Activated CD8-positive, alpha-beta memory T cell treated with anti-CD3 and anti-CD28 coated beads for 1 hour (primary cell): ENCODE measurements at places on chromosomes 5 and 9.

GRCh38 chr9:128317629-128318028 is 4.6 kb downstream of the TRUB2 start:
- DNase-seq = no peak

DNA sequence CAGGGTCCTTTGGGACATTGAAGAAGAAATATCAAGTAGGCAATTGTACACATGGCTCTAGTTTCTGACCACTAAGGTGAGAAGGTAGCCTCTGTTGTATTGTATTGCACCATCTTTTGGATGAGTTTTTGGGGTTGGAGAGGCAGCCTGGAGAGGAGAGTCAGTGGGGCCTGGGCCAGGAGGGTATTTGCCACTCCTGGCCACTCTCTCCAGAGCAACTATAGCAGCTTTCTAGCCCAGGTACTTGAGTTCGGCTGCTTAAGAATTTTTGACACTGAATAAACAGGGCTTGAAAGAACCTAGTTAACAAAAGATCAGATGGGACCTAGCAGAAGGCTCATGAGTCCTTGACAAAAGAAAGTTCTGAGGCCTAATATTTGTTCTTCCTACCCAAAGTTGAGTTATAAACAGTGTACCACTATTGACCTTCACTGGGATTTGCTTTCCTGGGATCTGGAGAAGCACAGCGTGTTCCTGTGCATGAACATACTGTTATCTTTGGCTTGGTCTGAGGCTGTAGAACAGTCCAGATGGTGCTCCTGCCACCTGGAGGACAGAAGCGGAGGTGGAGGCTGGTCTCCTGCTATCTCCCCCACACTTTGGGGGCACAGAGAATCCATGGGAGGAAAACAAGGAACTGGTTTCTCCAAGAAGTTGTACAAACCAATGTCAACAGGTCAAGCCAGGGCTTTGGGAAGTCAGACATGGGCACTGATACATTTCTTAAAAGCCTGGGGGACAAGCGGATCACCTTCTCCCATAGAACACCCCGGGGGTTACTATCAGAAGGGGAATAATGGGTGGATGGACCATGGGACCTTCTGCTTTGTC is 110.4 kb upstream of the LIFR start:
- DNase-seq = no peak

DNA sequence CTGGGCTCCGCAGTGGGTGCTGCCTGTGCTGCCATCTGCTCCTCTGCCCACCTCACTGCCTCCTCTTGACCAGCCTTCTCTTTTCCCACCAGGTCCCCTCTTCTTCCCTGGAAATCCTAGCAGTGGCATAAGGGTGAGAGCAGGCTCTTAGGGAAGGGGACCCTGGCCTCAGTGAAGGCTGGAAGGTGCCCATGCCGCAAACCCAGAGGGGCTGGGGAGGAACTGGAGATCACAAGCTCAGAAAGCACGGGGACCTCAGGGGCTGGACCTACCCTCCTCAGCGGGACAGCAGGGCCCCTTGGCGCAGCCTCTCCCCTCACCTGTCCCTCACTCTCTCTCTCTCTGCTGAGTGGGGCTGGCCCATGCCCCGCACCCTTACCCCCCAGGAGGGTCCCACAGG is 144.4 kb upstream of the IRX2 start:
- DNase-seq = no peak

- DNase-seq = no peak
Measured at GRCh38 chr5:151475388-151475787, 28.0 kb downstream of the SLC36A1 start.

GRCh38 chr9:121074370-121075250 is at the start of gene CNTRL:
TSS of gene CNTRL (plus strand) at chr9:121074955. CDS start at chr9:121088327, 13,372 bp downstream.
- DNase-seq = peak; percentile 71

DNA sequence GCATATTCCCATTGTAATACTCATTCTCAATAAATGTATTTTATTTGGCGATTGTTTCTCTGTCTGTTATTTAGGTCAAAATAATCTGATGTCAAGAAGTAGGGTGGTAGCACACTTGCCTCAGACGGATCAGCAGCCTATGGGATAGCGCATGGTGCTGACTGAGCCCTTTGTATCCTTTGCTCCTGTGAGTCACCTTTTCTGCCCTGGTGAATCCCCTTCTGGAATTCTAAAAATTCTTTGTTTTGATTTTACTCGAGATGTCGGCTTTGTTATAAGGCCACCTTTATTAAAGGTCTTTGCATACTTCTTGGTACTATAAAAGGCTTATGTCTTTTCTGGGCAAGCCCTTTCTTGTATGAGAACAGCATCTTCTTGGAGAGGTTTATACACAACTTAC is 1187.8 kb downstream of the CDH9 start:
- no peak for DNase-seq

DNA sequence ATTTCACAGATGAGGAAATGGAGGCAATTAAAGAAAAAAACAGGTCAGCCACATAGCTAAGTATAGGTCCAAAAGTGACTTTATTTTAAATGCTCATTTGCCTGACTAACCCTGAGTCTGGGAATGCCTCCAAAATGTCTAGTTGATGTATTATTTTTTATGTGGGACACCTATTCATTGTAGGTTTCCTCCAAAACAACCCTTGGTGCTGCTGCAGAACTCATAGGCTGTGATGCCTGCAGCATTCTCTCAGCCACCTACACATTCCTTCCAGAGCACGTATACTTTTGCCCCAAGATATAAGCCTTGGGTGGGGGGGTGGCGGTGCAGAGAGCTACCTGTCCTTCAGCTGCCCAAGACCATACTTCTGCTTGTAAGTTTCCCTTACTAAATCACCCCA is 77.4 kb downstream of the MSX2 start:
- DNase-seq = no peak

- no peak for DNase-seq
Measured at GRCh38 chr5:173507171-173507570, 109.3 kb downstream of the BOD1 start.

- DNase-seq = no peak
Measured at GRCh38 chr5:14714706-14715105, 50.2 kb downstream of the OTULIN start.

DNA sequence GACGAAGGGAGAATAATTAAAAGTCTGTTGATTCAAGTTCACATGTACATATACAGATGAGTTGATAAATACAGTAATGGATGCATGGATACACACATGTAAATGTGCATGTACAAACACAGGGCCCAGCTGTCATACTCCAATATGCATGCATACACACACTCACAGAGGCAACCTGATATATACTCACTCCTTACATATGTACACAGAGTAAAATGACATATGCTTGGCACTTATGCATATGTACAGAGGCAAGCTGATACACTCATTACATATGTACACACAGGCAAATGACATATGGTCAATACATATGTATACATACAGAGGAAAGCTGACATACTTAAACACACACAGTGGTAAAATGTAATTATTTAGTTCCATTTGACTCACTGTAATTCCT is 7.2 kb upstream of the TMEFF1 start:
- DNase-seq = no peak

GRCh38 chr9:88789785-88790184 is 201.5 kb upstream of the S1PR3 start:
- no peak for DNase-seq

- DNase-seq = no peak
Measured at GRCh38 chr9:81953096-81953495, 9.8 kb downstream of the SPATA31D3 start.

DNA sequence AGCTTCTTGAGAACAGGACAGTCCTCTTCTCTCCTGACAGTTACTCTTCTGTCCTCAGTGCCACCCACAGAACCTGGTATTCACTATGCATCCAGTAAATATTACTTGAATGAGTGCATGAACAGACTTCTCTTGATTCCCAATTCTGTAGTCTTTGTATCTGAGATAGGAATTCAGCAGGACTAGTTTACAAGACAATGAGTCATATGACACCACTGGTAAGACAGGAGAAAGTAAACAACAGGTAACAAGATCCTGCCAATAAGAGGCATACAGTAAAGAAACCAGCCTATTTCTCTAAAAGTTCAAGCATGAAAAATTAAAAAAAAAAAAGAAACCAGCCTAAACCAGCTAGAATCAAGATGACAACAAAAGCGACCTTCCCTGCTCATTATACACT is 6.2 kb downstream of the ZNF883 start:
- no peak for DNase-seq

DNA sequence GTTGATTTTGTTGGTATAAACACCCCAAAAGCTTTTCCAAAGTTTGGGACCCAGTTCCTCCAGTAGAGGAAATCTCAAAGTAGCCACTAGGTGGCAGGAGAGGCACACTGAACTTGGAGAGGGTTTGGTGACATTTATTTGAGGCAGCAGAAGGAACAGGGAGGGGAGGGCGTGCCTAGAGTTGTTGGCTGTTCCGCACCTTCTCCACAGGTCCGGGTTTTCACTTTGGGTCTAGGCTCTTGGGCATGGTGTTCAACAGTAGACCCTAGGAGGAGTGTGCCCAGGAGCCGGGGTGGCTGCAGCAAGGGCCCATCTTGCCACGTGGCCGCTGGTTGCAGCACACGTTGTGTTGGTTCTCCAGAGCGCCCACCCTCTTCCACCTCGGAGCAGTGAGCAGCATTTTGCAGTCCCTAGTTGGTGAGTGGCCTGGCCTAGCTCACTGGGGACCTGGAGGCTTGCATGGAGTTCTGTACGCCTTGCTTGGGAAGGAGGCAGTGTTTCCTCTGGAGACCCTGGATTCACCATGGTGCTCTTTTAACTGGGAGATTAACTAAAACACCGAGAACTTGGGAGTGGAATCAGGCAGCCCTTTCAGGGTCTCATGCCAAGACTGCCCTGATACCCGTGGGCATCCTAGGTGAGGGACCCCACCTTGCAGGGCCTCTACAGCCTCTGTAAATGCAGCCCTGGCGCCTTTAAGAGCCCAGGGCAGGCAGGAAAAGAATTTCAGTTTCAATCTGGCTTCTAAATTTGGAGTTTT is 28.2 kb downstream of the PTPA start:
- peak; percentile 53 for DNase-seq

DNA sequence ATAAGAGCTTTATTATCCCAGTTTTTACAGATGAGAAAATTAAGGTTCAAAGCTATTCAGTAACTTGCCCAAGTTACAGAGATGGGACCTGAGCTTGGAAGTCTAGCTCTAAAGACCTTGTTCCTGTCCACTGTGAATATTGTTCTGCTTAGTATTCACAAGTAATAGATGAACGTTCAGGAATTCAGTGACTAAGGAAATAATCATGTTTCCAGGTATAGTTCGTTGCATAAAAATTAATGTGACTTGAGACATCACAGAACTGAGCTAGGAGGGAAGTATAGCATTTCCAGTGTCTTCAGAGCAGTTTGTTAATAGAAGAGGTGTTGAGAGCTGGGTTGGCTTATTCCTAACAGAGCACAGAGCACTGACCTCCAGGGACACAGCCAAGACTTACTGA is 136.1 kb downstream of the FGF1 start:
- DNase-seq = no peak

DNA sequence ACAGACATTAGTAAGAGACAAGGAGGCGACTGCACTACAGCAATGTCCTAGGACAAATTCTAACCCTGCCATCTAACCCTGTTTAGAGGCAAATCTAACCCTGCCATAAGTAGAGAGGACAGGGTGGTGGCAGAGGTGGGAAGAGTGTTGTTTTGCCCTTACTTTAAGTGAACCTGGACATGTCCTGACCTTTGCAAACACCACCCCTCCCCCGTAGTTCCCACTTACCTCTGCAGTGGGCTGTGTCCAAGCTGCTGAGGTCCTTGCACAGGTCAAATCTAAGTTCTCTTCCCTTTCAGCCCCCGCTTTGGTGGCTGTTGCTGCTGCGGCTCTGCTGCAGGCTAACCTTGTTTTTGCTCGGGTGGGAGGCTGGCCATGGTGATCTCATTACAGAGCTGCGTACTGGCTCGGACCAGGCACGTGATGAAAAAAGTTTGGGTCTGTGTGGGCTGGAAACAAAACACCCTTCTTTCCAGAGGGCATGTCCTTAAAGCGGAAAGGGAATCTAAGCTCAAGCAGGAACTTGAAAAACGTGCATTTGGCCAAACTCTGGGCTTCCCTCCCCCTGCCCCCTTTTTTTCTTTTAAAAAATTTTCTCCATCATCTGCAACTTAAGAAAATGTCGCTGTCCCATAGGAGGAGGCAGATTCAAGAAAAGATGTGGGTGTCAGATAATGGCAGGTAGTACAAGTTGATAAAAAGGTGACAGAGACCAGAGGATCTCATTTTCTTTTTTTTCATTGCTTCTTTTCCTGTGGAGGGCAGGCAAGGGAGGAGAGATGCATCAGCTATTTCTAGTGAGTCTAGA is at the start of gene FAXDC2:
Gene FAXDC2, minus strand, starts transcription at position 349 of the 808 bp plus-strand sequence. CDS start 12,425 bp downstream, outside the sequence.
- DNase-seq = no peak

DNA sequence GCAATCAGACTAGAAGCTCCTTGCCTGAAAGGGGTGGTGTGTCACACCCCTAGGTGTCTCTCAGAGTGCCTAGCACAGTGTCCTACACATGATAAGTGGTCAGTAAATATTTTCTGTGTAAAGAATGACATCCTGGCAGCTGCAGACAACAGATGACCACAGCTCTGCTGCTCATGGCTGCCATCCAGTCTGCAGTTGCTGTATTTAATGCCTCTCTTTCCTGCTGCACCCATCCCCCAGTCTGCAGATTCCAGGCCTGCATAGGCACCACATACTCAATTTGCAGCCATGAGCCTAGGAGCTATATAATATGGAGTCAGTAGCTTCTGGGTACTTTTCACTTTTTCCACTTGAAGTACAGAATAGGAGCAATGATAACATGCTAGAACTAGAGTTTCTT is 94.9 kb upstream of the NR4A3 start:
- no peak for DNase-seq

DNA sequence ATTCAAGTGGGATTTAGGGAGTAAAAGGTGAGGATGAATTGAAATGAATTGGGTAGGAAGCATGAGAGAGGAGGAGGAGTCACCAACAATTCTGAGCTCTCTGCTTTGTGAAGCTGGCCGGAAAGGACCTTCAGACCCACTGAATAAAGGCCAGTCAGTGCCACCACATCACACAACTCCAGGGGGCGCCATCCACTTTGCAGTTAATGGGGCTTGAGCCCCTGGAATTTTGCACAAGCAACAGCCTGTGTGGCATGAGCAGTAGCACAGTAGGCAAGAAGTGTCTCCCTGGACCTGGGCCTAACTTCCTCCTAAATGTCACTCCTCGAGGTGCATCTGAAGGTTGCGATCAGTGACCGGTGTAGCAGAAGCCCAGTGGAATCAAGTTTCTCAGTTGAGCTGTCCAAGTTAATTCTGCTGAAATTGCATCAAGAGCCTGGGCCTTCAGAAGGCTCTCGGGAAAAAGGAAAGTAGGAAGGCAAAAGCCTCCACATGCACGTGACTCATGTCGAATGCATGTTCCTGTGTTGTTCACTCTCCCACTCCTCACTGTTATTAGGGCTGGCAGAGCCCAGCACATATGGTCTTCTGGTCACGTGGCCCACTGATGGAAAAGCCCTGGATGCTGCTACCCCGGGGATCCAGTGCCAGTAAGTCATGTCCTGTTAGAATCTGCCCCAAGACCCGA is 27.8 kb upstream of the GLIS3 start:
- DNase-seq = no peak

DNA sequence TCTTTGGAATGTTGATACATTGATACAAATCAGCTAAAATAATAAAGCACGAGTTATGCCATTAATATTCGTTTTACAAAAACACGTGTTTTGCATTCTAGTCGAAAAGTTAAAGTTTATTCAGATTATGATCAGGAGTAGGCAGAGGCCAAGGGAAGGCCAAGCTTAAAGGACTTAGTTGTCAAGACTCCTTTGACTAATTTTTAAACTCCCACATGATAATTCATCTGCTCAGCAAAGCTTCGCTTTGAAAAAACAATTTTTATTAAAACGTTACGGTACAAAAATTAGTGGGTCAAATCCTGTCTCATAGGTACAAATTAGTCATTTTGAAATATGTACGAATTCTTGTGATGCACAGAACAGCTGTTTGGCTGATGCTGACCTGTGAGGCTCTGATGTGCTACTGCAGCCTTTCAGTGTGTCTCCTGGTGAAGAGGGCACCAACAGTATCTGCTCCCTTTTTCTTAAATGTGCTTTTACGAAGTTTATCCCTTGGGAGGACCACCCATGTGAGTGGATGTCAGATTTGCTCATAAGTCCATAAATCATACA is 23.0 kb upstream of the NR3C1 start:
- DNase-seq = no peak
